Liver (tissue), 10 donors: ENCODE measurements at places on chromosomes 1 and 21. TPM values are rescaled to one million over a fixed set of nuclear protein-coding genes. Genes with fewer than 3 reads are reported as not detected.

The CSDE1 gene
- polyA plus RNA-seq = 84.7 TPM

The ZNF593OS gene
- 0.10 TPM for polyA plus RNA-seq

The RGS13 gene
- not detected for polyA plus RNA-seq

The KLHDC8A gene
- polyA plus RNA-seq = not detected

The SPATA21 gene
- not detected for polyA plus RNA-seq

The FGR gene
- polyA plus RNA-seq = 2.8 TPM

The HES4 gene
- 1.7 TPM for polyA plus RNA-seq

The GJA9 gene
- polyA plus RNA-seq = not detected

The COL9A2 gene
- 0.46 TPM for polyA plus RNA-seq

The NR5A2 gene
- 10.0 TPM for polyA plus RNA-seq

The MYCL gene
- polyA plus RNA-seq = 2.6 TPM

The SPRR1A gene
- not detected for polyA plus RNA-seq

The MTR gene
- 4.8 TPM for polyA plus RNA-seq

The PRKAA2 gene
- polyA plus RNA-seq = 0.92 TPM

The TCEA3 gene
- polyA plus RNA-seq = 142 TPM

The EDARADD gene
- 0.13 TPM for polyA plus RNA-seq

The MAN1C1 gene
- polyA plus RNA-seq = 16.0 TPM
